CD4-positive, alpha-beta T cell treated with Interleukin-1 beta for 1 hour (primary cell): ENCODE measurements at places on chromosomes 11 and 22.
A peak's percentile ranks its signal among the peaks of the same experiment; 100 is the strongest.

DNA sequence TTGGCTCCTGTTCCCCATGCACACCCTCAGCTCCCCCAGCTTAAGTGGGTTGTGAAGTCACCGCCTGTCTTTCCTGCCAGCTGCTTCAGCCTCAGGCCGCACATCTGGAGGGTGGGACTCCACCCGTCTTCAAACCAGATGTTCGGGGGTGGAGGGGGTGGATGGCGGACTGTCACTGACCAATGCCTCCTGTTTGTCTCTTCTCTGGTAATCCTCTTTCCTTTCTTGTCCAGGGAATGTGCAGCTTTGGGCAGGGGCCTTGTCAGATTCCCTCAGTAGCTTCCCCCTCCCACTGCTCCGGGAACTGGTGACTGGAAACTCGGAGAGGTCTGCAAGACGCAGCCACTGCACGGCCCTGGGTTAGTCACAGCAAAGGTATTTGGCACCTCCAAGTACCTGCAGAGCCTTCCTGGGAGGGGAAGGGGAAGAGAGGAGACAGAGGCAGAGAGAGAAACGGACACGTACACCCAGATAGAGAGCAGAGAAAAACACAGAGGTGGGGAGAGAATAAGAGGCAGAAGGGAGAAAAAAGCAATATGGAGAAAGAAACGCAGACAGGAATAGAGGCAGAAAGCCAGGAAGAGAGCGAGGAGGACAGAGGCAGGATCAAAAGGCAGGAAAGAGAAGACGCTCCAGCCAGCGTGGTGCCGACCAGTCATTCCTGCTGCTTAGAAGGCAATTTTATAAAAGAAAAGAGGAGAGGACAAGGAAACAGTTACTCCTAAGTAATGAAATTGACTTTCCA lies 56.1 kb upstream of the TIMP3 start:
- DNase-seq = no peak

DNA sequence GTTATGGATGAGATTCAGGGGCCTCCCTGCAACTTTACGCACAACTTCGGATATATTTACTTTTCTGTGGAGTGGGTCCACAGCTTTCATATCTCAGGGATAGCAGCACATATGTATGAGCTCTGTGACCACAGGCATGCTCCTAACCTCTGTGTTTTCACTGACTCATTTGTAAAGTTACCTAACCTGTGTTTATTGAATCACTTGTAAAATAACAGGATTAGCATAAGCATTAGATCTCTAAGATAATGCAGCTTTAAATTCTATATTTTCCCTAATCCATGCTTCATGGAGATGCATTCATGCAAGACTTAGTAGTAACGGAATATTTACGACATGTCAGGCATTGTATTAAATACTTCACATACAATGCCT lies 47.9 kb upstream of the DDI1 start:
- no peak for DNase-seq

DNA sequence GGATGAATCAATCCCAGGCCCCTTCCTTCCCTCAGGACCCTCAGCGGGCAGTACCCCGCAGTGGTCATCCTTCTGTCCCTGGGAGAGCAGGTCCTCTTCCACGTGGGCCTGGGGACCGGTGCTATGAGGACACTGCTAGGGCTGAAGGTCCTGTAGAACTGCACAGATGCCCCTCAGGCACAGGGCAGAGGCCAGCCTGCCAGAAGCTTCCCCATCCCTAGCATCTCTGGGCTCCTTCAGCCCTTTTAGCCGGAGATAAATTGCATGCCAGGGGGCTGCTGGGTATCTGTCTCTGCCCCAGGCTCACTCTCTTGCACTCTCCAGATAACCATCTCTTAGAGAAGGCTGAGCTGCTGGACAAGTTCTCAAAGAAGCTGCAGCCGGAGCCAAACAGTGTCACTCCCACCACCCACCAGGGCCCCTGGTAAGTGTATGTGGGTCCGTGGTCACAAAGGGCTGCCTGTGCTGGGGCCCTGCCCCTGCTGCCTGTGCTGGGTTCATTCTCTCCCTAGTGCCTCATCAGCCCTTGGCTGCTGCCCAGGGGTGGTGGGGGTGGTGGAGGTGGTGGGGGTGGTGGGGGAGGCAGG lies 2.3 kb downstream of the ATG16L2 start:
- DNase-seq = no peak

GRCh38 chr11:2655016-2655719 lies 44.6 kb downstream of the KCNQ1OT1 start:
- DNase-seq = no peak

DNA sequence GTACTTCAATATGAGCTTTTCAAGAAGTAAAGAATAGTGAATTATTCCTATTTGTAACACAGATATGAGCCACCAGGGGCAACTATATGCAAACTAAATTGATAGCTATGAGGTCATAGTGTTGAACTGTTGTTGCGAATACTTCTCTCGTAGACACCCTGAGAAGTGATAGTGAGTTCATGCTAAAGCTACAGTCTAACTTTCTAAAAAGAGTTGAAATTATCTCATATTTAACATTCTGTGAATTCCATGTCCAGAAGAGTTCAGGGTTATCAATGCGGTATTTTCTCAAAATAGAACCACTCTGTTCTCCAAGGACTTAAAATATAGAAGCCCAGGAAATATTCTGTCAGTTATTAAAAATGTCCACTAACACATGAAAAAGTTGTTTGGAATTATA lies 185.4 kb downstream of the AASDHPPT start:
- no peak for DNase-seq

DNA sequence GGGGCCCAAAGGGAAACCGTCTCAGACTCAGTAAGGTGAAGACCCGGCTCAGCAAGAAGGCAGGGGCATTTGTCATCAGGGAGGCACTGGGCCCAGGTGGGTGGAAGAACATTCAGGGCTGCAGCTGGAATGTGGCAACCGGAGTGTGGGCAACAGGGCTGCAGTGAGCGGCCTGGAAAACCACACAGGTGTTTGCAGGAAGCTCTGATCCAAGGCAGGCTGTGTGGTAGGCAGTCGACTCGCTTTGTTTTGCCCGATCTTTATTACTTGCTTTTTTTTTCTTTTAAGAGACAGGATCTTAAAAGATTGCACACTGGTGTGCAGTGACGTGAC lies 82.8 kb downstream of the DGCR2 start:
- no peak for DNase-seq

DNA sequence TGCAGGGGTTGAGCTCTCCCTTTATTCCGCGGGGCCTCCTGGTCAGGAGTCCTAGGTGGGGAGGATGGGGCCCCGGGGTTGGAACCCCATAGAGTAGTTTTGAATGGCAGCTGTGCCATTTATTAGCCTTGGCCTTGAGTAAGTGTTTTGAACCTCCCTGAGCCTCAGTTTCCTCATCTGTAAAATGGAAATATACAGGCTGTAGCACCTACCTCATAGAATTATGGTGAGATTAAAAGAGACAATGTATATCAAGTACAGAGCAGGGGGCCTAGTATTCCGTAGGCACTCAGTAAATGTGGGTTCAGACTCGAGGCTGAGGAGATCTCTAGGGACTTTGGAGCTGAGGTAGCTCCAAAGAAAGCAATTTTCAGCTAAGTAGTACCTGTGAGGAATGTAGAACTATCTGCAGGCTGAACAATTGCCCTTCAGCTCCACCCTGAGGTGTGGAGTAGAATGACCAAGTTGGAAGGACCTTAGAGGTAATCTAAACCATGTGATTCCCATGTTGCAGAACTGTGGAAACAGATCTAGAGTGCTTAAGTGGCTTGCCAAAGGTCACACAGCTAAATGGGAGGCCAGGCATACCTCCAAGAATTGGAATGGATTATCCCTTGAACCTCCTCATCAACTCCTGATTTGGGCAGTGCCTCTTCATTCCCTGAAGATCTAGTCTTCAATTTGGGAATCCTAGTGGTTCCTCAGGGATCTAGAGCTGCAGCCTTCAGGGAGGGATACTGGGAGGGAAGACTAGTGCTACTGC lies 682 bp downstream of the PGAP2 start:
- peak; percentile 69 for DNase-seq

DNA sequence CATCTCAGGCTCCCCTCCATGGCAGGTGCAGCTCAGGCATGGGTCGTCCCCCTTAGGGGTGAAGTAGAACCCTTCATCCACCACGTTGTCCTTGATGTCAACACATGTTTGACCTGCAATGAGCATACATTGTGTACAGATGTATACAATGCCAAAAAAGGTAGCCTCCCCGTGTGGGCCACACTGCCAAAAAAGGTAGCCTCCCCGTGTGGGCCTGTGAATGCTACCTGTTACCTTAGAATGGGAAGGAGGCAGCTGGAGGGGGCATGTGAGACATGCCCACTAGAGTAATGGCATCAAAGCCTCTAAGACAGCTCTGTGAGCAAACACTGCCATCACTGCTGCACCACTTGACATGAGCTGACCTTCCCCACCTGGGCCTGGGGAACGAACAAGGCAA lies 73.7 kb downstream of the DGCR2 start:
- no peak for DNase-seq

DNA sequence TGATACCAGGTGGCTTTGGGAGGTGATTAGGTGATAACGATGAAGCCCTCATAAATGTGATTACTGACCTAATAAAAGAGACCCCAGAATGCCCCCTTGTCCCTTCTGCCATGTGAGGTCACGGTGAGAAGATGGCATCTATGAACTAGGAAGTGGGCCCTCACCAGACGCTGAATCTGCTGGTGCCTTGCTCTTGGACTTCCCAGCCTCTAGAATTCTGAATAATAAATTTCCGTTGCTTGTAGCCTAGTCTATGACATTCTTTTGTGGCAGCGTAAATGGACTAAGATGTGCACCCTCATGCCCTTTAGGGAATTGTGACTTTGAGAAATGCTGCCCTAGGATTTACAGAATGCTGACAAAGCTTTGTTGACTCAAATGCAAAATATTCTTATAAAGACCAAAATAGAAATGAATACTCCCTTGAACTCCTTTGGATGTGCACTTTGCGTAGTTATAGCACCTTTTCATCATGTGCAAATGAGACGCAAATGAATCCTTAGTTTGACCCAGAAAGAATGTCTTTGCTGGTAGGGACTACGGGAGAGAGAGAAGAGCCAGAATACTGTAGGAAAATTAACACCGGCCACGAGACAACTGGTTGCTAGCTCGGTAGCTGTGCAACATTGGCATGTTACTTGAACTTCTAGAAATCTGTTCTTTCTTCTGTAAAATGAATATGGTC lies 24.8 kb upstream of the EHF start:
- DNase-seq = no peak

- DNase-seq = no peak
Observed at GRCh38 chr22:20937031-20937793, 20.0 kb downstream of the CRKL start.

GRCh38 chr22:23409976-23410375 lies 170.1 kb downstream of the IGLL1 start:
- no peak for DNase-seq

GRCh38 chr11:103959279-103959942 lies 77.0 kb upstream of the DDI1 start:
- no peak for DNase-seq

GRCh38 chr22:30212363-30212995 lies 34.1 kb downstream of the LIF start:
- no peak for DNase-seq

- DNase-seq = no peak
Observed at GRCh38 chr22:19621373-19622060, 92.8 kb upstream of the SEPTIN5 start.

DNA sequence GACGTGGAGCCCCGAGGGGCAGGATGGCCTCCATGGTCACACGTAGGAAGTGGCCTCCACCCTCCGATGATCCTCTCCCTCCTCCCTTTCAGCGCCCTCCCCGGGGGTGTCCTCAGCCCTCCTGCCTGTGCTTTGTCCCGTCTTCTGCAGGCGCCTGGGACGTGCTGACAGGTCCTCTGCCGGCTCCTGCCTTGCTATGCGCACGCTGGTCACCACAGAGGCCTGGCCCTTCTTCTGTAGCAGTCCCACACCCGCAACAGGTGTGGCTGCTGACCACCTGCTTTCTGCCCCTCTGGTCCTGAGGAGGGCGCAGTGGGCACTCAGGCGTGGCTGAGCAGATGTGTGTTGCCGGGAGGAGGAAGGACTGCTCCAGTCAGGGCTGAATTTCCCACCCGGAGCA lies 27.7 kb upstream of the PPP6R3 start:
- no peak for DNase-seq

DNA sequence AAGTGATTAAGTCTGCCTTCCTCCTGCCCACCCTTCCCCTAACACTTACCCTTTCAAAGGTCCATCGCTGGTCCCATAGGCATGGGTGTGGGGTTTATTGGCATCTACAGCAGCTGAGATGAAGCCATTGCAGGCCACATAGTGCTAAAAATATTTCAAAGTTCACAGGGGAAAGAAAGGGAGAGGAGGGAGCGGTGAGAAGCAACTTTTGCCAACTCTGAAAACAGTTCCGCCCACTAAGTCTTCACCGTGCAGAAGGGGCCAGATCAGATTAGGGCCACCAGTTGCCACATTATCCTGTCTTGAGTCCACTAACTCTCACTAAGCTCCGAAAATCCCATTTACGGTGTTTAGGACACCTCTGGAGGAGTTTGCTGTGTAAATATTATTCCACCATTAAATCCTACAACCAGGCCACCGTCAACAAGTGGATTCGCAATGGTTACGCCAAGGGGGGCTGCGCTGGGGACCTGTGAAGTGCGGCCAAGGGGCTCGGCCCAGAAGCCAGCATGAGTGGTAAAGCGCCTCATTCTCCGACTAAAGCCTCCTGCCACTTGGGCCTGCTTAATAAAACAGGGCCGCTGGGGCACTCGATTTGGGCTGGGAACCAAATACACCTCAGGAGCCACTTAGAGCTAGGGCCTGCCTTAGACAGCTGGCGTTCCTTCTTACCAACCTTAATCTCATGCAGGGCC lies 534.9 kb downstream of the MIAT start:
- no peak for DNase-seq

GRCh38 chr11:128535468-128536457 lies 51.6 kb downstream of the ETS1 start:
- no peak for DNase-seq

DNA sequence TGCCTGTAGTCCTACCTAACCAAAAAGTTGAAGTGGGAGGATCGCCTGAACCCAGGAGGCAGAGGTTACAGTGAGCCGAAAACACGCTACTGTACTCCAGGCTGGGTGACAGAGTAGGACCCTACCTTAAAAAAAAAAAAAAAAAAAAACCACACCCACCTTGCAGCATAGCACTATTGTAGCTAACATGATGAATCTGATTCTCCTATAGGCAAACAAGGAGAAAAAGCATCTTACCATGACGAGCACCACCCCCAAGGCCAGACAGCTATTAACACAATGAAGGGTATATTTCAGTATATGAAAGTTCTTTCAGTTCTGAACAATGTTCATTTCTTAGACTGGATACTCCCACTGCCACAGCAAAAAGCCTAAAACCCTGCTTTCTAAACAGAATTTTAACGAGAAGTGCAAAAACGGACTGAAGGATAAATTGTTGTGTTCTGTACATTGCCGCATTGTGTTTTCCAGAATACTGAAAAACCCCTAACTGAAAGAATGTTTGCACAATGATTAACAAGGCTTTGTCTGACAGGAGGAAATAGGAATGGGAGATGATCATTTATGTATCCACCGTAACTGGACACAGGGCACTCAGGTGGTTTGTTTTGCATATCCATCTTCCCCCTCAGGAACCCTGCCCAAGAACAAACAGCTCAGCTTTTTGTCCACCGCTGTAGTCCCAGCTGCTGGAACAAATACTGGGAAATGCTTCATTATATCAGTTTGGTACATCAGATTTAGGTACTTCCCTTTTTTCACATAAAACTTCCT lies 8.9 kb downstream of the PISD start:
- no peak for DNase-seq

- no peak for DNase-seq
Observed at GRCh38 chr11:31243706-31244105, 125.8 kb downstream of the DCDC1 start.
